ENCODE measurements at places on chromosomes 5 and 9.

- no peak for DNase-seq
Measured at GRCh38 chr9:79812507-79813257, 240.9 kb downstream of the TLE4 start.

GRCh38 chr9:5643005-5643624 is 14.2 kb downstream of the RIC1 start:
- DNase-seq: no peak

DNA sequence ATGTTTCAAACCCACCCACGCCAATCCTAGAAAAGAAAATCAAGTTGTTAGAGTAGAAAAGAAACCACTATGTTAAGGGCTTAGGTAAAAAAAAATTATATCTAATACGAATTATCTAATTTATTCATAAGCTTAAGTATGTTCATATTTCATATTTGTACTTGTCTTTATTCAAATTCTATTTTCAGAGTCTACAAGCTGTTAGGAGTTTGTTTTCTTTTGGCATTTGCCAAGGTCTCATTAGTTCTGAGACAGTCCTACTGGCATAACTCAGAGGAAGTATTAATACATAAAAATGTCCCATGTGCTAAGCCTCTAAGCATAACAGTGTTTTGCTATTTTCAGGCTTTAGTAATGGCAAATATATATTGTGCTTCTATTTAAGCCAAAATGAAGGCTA is 57.6 kb downstream of the STARD4 start:
- no peak for DNase-seq

GRCh38 chr5:119019501-119019900 is 31.2 kb upstream of the DTWD2 start:
- DNase-seq: no peak

GRCh38 chr5:68233075-68233474 is 17.5 kb downstream of the PIK3R1 start:
- DNase-seq: no peak

GRCh38 chr5:176553260-176554085 is 4.3 kb downstream of the CDHR2 start:
- DNase-seq: no peak
